Suprapubic skin (tissue), 4 donors: ENCODE measurements at places on chromosomes 1 and 21.

DNA sequence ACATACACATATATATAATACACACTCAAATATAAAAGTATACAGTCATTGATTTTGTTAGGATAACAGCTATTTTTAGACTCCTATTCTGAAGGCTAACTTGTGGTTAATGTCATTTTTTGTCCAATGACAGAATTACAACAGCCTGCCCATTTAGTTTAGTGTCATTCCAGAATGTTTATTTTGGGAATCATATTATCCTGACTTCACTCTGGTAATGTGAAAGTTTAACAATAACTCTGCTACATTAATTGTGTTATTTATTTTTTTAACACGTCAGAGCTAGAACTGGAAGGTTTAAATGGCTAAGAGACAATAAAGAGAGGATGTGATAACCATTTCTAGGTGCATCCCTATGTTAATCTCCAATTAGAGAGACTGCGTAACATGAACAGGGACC is 648.1 kb downstream of the USP25 start:
- no peak overlapping the region for H3K27ac ChIP-seq
- H3K27me3 ChIP-seq, result no peaks in the 10 kb centered on the region
- no peaks in the 10 kb centered on the region for H3K4me1 ChIP-seq
- no peak overlapping the region for H3K4me3 ChIP-seq

GRCh38 chr1:53025769-53026112 is 36.3 kb upstream of the PODN start:
- no peak overlapping the region for H3K27ac ChIP-seq
- no peak overlapping the region for H3K4me3 ChIP-seq
- H3K4me1 ChIP-seq, result no peaks in the 10 kb centered on the region
- H3K27me3 ChIP-seq, result no peaks in the 10 kb centered on the region

- no peak overlapping the region for H3K27ac ChIP-seq
- peaks cover 10% of the 10 kb centered on the region for H3K4me1 ChIP-seq
- DNase-seq, result no peak
- H3K4me3 ChIP-seq, result peak overlapping the region; percentile 53
- H3K27me3 ChIP-seq, result no peaks in the 10 kb centered on the region
These were observed 295.6 kb downstream of the PTPRC start for GRCh38 chr1:198934426-198934825.

- peak; percentile 88 for DNase-seq
- peak overlapping the region; percentile 79 for H3K27ac ChIP-seq
- H3K36me3 ChIP-seq, result no peaks in the 10 kb centered on the region
- H3K27me3 ChIP-seq, result no peaks in the 10 kb centered on the region
These were observed 2.8 kb upstream of the LIX1L start for GRCh38 chr1:145960468-145961108.

- DNase-seq, result no peak
- no peak overlapping the region for H3K4me3 ChIP-seq
- no peaks in the 10 kb centered on the region for H3K4me1 ChIP-seq
- H3K36me3 ChIP-seq, result no peaks in the 10 kb centered on the region
These were observed 697.5 kb upstream of the ADGRL4 start for GRCh38 chr1:79704067-79704466.

DNA sequence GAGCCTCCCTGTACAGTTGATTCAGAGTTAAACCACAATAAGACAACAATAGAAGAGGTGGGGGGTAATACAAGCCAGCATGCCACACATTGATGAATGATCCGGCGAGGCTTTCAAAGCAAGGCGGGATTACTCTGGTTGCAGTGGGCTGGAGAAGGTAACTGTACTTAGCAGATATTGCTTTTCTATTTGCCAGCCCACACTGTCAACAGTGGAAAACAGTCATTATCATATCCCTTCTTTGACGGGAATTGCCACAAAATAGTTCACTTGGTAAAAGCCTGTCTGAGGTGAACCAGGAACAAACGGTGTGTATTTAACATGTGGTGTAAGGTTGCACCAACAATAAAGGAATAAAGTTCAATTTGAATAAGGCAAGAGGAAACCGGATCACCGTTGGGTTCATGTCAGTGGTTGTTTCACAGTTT is 5.8 kb upstream of the KCNJ15 start:
- DNase-seq, result no peak
- no peaks in the 10 kb centered on the region for H3K36me3 ChIP-seq
- no peak overlapping the region for H3K27ac ChIP-seq
- H3K4me3 ChIP-seq, result no peak overlapping the region
- H3K4me1 ChIP-seq, result peaks cover 3% of the 10 kb centered on the region
- H3K27me3 ChIP-seq, result no peaks in the 10 kb centered on the region

DNA sequence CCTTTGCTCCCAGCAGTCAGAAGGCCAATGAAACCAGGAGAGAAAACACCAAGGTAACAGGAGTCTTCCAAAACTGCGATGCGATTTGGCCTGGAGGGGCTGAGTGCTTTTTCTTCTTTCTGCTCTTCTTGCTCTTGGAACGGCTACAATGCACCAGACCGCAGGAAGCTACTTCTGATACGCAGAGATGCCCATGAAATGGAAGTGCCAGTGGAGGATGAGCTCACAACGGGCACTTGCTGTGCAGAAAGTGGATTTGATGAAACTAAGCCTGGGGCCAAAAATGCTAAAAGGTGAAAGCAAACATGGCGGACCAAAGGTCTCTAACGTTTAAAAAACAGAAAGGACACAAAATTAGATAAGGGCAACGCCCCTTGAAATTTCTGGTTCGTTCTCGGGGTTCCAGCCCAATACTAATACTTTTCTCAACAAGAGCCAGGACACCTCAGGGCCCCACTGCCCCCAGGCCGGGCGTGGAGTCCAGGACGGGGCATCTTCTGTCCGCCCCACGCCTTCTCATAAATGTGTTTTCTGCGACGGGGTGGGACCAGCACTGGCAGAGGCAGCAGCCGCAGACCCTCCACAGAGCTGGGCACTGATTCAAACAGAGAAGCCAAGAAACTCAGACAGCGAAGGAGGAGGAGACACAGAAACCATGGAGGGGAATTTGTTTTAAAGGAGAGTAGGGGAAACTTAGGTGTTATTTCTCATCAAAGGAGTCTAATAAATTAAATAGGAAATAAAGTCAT is 101.3 kb downstream of the CRYAA start:
- H3K27ac ChIP-seq, result no peak overlapping the region
- peaks cover 29% of the 10 kb centered on the region for H3K27me3 ChIP-seq
- peaks cover 18% of the 10 kb centered on the region for H3K4me1 ChIP-seq
- no peaks in the 10 kb centered on the region for H3K36me3 ChIP-seq

GRCh38 chr1:87878873-87879272 is 550.2 kb downstream of the LMO4 start:
- H3K4me1 ChIP-seq, result no peaks in the 10 kb centered on the region
- no peaks in the 10 kb centered on the region for H3K36me3 ChIP-seq
- no peaks in the 10 kb centered on the region for H3K27me3 ChIP-seq
- H3K4me3 ChIP-seq, result no peak overlapping the region
- H3K27ac ChIP-seq, result no peak overlapping the region

- H3K27ac ChIP-seq, result no peak overlapping the region
- no peaks in the 10 kb centered on the region for H3K4me1 ChIP-seq
- DNase-seq, result no peak
- H3K36me3 ChIP-seq, result no peaks in the 10 kb centered on the region
These were observed 140.5 kb upstream of the MAP1LC3C start for GRCh38 chr1:242139442-242139841.

DNA sequence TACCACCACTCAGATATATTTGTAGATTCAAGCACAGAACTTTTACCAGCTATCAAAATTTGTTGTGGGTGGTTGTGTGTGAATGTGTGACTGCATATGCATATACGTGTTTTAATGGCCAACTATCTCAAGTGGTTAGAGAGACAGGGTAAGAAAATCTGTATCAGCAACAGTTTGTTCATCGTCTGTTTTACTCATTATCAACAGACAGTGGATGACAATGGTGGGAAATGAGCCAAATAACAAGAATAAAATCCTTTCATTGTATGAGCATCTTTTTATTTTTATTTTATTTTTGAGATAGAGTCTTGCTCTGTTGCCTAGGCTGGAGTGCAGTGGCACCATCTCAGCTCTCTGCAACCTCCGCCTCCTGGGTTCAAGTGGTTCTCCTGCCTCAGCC is 22.7 kb upstream of the DYNLT5 start:
- peaks cover 5% of the 10 kb centered on the region for H3K4me1 ChIP-seq
- no peak overlapping the region for H3K27ac ChIP-seq
- no peaks in the 10 kb centered on the region for H3K27me3 ChIP-seq
- H3K36me3 ChIP-seq, result no peaks in the 10 kb centered on the region
- H3K4me3 ChIP-seq, result no peak overlapping the region

DNA sequence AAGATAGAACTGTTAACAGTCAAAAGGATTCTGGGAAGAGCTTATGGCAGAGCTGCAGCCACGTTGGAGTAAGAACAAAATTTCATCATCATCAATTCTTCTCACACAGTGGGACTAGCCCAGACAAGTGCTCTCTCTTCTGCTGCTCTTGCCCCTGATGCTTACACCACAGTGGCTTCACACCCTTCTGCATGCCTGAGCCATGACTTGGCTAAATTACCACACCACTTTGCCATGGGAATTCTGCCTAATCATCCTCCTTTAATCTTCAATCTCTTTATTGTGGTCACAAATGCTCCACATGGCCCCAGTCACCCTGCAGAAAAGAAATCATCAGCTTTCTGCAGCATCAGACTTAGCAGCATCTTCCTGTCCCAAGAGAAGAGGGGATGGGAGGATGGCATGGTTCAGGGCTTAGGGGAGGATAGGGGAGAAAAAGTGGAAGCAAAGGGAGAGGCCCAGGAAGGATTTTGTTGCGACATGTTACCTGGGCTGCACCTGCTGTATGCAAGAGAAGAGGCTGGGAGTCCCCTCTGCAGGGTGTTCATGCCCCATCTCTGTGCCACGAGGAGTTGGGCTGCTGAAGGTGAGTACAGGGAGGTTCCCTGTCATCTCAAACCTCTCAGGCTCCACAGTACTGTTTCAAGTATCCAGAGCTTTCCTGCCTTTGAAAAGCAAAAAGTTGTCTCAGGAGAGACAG is 9.0 kb upstream of the RPTN start:
- H3K27ac ChIP-seq, result peak overlapping the region; percentile 84
- H3K27me3 ChIP-seq, result no peaks in the 10 kb centered on the region
- no peak overlapping the region for H3K4me3 ChIP-seq
- peaks cover 63% of the 10 kb centered on the region for H3K4me1 ChIP-seq
- DNase-seq, result no peak

DNA sequence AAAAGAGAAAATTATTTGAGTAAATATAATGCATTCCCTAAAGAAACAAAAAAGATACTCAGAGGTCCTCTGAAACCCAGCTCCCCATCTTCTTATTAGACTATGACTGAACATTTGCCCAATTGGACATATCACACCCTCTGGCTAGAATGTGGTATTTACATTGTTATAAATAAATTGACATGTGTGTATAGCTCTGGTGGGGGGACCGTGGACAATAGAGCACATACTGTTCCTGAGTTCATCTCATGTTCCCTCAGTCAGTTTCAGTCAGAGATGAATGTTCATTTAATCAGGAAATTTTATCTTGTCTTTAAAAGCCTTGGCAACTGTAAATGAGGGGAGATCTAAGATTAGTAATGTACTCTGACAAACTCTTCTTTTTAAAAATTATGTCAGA is 459.3 kb upstream of the ADAMTS5 start:
- H3K4me3 ChIP-seq, result no peak overlapping the region
- H3K27ac ChIP-seq, result no peak overlapping the region
- H3K27me3 ChIP-seq, result no peaks in the 10 kb centered on the region
- no peak for DNase-seq
- H3K36me3 ChIP-seq, result no peaks in the 10 kb centered on the region

GRCh38 chr1:149931212-149931790 is 3.7 kb upstream of the SF3B4 start:
- H3K36me3 ChIP-seq, result peaks cover 26% of the 10 kb centered on the region
- no peaks in the 10 kb centered on the region for H3K27me3 ChIP-seq
- no peak for DNase-seq
- H3K4me3 ChIP-seq, result no peak overlapping the region
- H3K27ac ChIP-seq, result no peak overlapping the region

GRCh38 chr1:153790966-153791647 is 15.9 kb downstream of the SLC27A3 start:
- peak; percentile 62 for DNase-seq
- H3K4me3 ChIP-seq, result peak overlapping the region; percentile 25
- no peaks in the 10 kb centered on the region for H3K27me3 ChIP-seq
- H3K36me3 ChIP-seq, result no peaks in the 10 kb centered on the region
- H3K4me1 ChIP-seq, result peaks cover 22% of the 10 kb centered on the region

GRCh38 chr1:189658381-189658780 is 819.3 kb downstream of the BRINP3 start:
- no peak for DNase-seq
- no peaks in the 10 kb centered on the region for H3K36me3 ChIP-seq
- H3K27ac ChIP-seq, result no peak overlapping the region
- no peaks in the 10 kb centered on the region for H3K4me1 ChIP-seq
- no peaks in the 10 kb centered on the region for H3K27me3 ChIP-seq

DNA sequence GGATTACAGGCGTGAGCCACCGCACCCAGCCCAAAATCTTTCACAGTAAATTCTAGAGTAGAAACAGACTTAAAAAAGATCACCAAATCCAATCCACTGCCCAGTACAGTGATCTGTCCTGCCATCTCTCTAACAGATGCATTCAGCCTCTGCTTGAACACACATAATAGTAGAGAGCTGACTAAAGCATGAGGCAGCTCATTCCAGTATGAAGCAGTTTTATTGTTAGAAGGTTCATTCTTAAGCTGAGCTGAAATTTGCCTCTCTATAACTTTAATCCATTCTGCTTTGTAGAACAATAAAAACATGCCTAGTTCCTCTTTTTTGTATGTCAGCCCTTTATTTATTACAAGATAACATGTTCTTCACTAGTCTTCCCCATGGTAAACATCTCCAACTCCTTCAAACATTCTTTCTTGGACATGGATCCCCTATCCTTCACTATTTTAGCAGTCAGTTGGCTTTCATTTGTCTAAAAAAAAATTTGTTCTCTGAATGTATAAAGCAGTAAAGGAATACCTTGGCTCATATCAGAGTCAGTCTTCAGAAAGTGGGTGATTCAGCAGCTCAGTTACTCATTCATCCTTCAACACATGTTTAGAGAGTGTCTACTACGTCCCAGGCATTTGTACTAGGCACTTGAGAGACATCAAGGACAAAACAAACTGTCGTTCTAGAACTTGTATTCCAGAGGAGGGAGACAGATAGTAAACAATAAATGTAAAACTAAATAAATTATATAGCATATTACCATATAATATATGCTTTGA is 10.7 kb upstream of the PTBP2 start:
- no peaks in the 10 kb centered on the region for H3K27me3 ChIP-seq
- H3K36me3 ChIP-seq, result no peaks in the 10 kb centered on the region
- H3K4me3 ChIP-seq, result no peak overlapping the region

GRCh38 chr1:167483790-167484189 is 34.5 kb downstream of the CD247 start:
- no peak overlapping the region for H3K4me3 ChIP-seq
- no peak overlapping the region for H3K27ac ChIP-seq
- no peaks in the 10 kb centered on the region for H3K4me1 ChIP-seq
- H3K36me3 ChIP-seq, result no peaks in the 10 kb centered on the region
- H3K27me3 ChIP-seq, result no peaks in the 10 kb centered on the region
